ENCODE measurements at places on chromosomes 1 and 21.
A peak's percentile ranks its signal among the peaks of the same experiment; 100 is the strongest.

DNA sequence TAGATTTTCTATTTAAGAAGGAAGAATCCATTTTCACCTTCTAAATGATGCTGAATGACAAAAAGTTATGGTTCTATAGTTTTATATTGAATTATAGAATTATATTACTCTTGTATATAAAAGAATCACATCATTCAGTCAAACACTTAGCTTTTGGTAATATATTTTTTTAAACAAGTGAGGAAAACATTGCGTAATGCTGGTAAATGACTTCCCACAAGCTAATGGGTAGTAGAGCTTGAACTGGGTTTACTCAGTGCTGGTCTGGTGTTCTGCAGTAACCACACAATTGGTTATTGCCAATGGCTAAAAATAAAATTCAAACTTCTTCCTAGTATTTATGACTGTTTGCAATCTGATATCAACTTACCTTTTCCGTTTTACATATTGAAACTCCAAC, 10.6 kb upstream of the GIPC2 start:
- no peak for DNase-seq

- peak; percentile 23 for DNase-seq
These were observed 89.7 kb downstream of the DMRTA2 start for GRCh38 chr1:50333595-50333974.

- no peak for DNase-seq
These were observed 46.9 kb downstream of the SKI start for GRCh38 chr1:2274929-2275475.

DNA sequence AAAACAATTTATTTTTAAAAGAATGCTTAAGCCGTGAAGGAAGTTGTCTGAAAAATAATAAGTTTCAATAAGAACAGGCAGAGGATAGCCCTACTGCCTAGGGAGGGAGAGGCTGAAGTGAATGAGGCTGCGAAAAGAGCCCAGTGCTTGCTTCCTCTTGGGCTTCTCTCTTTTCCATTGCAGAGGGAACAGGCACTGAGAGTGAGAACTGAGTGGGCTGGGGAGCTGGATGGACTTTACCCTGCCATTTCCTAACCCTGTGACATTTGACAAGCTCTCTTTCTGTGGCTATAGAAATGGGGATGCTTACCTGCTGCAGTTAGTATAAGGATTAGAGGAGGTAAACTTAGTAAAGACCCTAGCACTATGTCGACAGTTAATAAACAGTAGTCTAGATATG, 30.0 kb downstream of the TENT5C start:
- no peak for DNase-seq

DNA sequence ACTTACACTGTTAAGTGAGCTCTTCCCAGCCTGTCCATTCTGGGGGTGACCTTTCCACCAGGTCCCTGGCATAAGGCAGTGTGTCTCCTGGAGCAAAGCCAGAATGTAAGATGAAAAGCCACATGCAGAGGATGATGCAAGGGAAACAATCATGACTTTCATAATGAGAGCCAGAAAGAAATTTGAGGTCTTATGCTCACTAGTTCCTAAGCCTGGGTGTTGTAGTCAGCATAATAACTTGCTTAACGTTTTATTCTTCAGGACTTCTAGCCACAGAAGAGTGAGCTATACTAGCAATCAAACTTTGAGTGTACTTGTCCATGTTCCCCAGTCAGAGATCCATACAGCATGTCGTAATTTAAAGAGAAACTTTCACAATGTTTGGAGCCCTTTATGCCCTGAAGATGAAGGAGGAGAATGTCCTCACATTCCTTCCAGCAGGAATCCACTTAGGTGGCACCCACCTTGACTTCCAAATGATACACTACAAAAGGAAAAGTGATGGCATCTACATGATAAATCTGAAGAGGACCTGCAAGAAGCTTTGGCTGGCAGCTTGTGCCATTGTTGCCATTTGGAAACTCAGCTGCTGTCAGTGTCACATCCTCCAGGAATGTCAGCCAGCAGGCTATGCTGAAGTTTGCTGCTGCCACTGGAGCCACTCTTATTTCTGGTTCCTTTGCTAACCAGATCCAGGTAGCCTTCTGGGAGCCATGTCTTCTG, 60.5 kb upstream of the FOXD3 start:
- DNase-seq: no peak

- DNase-seq: no peak
These were observed 155.5 kb downstream of the OMA1 start for GRCh38 chr1:58391056-58391455.

DNA sequence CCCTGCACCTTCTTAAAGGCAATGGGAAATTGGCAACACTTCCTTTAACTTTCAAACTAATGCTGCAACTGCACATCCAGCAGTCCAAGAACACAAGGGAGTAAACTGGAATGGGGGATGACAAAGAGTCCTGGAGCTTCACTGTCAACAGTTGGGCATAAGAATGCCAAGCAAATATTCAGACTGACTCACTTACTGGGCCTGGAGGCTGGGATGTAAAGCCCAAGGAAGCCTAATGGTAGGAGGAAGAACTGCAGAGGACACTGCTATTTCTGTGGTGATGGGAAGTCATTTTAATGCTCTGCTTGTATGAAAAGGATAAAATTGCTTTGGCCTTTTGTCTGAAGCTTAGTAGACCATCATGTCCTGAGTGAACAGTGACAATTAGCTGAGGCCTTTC, 15.7 kb upstream of the DMRTA2 start:
- no peak for DNase-seq

DNA sequence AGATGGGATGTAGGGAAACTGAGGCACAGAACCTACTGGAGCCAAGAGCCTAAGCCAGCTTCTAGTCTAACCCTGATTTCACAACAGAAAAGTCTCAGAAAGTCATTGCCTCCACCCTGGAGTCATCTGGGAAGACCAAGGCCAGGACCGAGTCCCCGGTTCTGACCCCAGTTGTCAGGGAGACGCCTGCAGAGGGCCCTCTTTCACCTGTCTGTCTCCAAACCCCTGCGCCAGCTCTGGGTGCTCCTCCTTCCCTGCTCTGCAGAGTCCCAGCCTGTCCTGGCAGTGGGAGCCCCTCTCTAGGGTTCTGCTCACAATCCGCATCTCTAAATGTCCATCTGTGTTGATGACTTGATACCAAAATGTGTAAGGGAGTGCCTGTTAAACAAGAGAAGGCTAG, 149.7 kb downstream of the PGBD5 start:
- DNase-seq: no peak

- DNase-seq: peak; percentile 39
These were observed 12.2 kb upstream of the TCEA3 start for GRCh38 chr1:23436520-23437354.

GRCh38 chr1:214135886-214136285, 145.1 kb upstream of the SMYD2 start:
- DNase-seq: no peak

GRCh38 chr1:33007190-33008050, 29.3 kb downstream of the AK2 start:
- peak; percentile 53 for DNase-seq

- DNase-seq: no peak
These were observed 18.4 kb downstream of the SLC25A33 start for GRCh38 chr1:9557624-9558023.

GRCh38 chr1:84298684-84299535, 2.6 kb upstream of the SAMD13 start:
- peak; percentile 9 for DNase-seq

- DNase-seq: no peak
These were observed 116.2 kb downstream of the KCNJ6 start for GRCh38 chr21:37800057-37800455.

DNA sequence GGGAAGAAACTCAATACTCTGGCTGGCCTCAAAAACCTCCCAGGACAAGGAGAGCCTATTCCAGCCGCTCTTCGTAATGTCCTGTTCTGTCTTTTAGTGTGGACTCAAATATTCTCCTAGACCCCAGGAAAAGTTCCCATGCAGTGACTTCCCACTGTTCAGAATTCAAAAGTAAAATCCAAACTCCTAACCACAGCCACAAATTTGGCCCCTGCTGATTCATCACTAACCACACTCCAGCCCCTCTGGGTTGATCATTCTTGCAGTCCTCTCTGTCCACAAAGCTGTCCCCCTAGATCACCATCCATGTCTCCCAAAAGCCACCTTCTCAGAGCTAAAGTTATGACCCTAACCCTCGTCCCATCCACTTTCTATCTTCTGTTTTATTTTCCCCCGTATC, 5.1 kb downstream of the CTNNBIP1 start:
- DNase-seq: no peak

DNA sequence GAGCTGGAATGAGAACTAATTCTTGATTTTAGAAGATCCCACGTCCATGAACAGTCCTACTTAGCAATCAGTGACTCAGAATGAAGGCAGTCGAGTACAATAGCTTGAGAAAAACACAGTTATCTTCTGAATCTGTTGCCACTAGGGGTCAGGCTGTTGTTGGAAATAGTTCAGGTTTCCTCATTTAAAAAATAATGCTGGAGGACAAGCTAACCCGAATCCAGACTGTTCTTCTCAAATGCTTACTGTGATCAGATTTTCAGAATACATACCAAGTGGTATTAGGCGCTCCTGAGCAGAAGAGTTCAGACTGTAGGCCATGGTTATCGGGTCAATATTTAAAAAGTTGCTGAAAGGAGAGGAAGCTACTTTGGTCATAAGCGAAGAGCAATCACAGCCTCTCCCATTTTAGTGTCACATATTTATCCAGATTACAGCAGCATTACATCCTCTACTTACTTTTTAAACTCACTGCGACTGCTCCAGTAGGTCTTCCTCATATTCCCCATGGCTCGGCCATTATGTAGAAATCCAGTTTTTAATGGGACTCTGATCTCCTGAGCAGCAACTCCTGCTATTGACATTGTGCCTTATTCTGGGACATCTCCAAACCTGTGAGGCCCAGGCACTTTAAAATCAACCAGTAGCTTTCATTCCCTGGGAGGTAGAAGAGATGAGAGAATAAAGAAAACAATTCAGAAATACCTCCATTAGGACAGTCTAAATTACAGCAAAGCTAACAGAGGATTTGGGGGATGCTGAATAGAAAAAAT, 10.9 kb downstream of the ERRFI1 start:
- peak; percentile 65 for DNase-seq

DNA sequence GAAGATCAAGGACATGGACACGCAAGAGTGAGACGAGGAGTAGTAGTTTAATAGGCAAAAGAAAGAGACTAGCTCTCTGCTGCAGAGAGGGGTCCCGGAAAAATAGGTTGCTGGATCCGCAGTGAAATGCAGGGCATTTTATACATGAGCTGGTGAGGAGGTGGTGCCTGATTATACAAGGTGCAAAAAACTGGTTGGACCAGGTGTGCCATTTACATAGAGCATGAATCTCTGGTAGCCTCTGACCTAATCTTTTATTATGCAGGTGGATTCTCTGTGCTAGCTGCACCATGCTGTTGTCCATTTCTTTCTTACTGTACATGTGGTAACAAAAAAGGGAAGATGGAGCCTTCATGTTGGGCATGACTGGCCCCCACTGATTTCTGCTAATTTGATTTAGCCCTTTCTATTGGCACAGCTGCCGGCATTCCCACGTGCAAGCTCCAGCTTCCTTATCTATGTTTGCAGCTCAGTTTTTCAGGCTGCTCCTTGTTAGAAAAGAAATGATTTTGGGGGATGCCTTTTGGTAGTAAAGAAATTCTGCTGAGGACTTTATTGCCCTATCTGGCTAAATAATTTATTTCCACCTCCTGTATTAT, 548.1 kb downstream of the BRINP3 start:
- no peak for DNase-seq

GRCh38 chr21:16584756-16585155, 855.0 kb downstream of the USP25 start:
- DNase-seq: no peak

- DNase-seq: no peak
These were observed 29.0 kb downstream of the PKP1 start for GRCh38 chr1:201312298-201312697.

DNA sequence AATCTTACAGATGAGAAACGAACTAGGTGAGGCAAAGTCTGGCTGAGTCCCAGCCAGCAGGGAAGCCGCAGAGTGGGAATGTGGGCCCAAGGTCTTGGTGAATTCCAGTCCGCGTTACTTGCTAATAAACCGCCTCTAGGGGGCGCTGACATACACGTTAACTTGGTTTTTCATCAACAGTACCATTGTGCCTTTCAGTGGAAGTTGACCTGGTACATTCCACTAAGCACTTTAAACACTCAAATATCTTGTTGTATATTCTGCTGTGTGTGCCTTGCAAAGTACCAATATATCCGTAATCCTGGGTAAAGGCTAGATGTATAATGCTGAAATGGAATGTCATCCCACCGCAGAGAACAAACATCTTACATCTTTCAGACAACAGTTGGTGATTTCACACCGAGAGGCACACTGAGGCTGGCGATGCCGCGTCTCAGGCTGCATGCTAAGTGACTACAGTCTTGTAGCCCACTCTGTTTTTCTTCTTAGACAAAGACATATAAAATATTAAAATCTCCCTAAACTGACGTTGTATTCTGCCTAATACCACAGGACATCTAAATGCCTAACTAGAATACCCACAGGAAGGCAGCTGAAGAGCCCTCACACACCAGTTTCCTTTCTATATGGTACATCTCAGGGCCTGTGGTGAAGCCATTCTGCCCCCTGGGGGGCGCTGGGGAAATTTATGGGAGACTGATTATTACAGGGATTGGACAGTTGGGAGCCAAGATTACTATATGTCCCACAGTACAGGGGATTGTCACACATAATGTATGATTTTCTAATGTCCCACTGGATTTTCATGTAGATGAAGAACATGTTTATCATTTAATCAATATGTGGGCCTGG, 49.2 kb upstream of the C1orf198 start:
- DNase-seq: peak; percentile 82

GRCh38 chr21:17784604-17785402, 34.4 kb downstream of the C21orf91 start:
- peak; percentile 75 for DNase-seq

DNA sequence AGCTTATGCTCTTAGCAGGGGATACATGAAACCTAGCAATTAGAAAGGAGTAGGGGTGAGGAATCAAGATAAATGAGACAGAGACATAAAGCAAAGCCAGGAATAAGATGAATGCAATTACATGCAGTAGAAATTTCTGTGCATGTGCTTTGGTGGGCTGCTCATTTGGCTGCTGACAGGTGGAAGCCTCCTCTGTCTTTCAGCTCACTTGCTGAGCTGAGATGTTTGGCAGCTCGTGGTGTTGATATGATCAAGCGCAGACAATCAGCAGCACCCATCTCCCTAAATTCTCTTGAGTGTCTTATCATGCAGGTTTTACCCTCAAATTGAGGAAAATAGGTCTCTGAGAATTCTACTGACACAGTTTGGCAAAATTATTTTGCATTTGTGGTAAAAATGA, 108.3 kb upstream of the CD34 start:
- no peak for DNase-seq

- peak; percentile 68 for DNase-seq
These were observed 30.0 kb upstream of the RCSD1 start for GRCh38 chr1:167599957-167600581.

DNA sequence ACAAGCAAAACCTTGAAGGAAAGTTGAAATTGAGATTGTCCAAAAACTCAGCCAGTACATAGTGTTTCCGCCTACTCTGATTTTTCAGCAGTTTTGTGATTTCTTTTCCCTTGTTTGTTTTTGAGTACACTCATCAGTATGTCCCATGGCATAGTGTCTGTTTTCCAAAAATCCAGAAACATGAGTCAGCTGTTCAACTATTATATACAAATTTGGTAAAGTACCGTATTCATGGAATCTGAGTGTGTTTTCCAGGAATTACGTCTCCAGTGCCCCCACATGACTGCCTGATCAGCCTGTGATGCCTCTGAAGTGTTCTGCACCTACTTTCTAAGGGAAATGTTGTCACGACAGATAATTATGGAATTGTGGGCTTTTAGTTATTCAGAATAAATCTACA, 186.8 kb downstream of the LTN1 start:
- no peak for DNase-seq

Measured in CD4-positive, alpha-beta T cell treated with Interleukin-2 at 100 ng/mL for 4 hours (primary cell).